Stimulated activated CD8-positive, alpha-beta memory T cell treated with anti-CD3 and anti-CD28 coated beads, Interleukin-4, amount 100 ng/mL, for 1 hour (primary cell): ENCODE measurements at places on chromosomes 7 and 10.

DNA sequence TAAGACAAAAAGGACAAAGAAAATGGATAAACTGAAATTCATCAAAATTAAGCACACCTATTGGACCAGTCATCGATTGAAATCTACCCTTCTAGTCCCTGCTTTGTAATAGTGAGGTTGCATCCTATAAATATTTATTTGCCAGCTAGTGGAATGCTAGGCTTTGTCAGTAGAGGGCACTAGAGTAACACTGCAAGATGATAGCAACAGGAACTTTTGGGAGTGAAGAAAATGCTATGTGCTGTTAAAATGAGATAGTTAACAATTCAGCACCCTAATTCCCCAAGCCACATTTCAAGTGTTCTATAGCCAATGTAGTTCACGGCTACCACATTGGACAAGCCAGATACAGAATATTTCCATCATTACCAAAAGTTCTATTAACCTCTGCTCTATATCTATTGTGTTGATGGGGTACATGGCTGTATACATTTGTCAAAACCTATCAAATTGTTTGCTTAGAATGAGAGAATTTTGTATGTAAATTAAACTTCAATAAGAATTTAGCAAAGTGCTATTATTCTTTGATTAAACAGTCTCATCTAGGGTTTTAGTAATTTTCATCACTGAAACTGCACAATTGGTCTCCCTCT, 69.8 kb downstream of the LSMEM1 start:
- no peak for DNase-seq

GRCh38 chr7:104341546-104341945, 13.1 kb downstream of the LHFPL3 start:
- DNase-seq, result no peak

- DNase-seq, result no peak
These were observed 131.2 kb downstream of the PRKAG2 start for GRCh38 chr7:151745706-151746105.

DNA sequence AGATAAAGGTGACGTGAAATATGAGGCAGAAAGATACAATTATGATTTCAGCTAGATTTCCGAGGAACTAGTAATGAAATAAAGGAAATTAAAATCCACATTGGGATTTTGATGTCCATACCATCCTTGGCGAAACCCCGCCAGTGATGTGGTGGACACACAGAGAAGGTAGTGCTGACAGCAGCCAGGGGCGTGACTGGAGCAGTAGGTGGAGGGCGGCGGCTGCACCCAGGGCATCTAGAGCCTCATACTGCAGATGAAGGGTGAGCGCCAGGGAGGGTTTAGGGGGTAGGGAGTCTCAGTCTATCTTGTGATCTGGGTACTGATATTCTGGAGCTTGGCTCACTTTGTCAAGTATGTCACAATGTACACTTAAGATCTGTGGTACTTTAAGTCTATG, 855.5 kb upstream of the POM121L12 start:
- no peak for DNase-seq

- DNase-seq, result no peak
These were observed 35.3 kb downstream of the VSTM4 start for GRCh38 chr10:49080071-49080470.

- DNase-seq, result no peak
These were observed 18.4 kb downstream of the TRIM24 start for GRCh38 chr7:138478499-138478908.

DNA sequence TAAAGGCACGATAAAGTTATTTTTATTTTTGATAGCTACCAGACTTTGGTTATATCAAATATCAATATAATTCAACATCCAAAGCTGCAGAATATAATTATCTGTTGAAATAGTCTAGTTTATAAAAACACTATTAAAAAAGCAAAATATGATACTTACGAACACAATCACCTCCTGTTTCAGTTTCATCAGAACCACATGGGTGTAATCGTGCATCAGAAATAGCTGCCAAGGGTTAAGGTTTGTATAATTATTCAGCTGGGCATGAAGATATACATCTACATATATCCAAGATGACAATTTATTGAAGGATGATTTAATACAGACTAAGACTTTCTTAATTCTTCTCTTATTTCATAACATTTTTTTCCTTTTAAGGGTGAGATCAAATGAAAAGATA, 20.3 kb downstream of the VWDE start:
- no peak for DNase-seq

GRCh38 chr7:70156057-70156456, 557.8 kb downstream of the AUTS2 start:
- no peak for DNase-seq

GRCh38 chr10:127424594-127425264, 124.4 kb upstream of the NPS start:
- DNase-seq, result no peak

GRCh38 chr7:133139350-133139749, 57.5 kb upstream of the CHCHD3 start:
- DNase-seq, result no peak

DNA sequence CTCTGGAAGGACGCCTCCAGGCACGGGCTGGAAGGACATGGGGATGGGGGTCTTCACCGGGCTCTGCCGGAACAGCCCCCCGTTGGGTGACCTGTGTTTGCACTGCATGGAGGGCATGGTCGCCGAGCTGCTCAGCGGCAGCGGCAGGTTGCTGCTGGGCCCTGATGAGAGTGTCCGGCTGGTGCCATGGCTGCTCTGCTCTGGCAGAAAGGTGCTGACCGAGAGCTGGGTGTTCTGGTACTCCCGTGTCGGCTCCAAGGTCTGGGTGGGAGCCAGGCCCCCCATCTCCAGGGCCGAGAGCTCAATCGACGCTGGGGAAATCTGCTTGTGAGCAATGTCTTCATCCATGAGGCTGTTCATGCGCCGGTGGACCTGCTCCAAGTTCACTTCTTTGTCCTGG, 764.3 kb downstream of the GRID1 start:
- no peak for DNase-seq

DNA sequence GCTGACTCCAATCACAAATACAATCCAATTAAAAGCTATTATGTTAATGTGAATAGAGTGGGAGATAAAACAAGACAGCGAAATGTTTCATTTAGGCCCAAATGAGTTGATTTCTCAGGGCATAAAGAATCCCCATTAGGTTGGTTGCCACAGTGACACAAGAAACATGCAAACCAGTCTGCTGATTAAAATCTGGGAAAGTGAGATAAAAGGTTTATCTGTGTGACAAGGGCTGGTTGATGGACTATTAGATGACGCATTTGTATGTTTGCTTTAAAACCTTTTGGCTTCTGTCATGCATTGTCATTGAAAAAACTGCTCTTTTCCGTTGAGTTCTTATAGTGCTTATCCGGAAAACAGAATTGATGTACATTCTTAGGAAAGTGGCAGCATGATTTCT, 658.2 kb downstream of the GATA3 start:
- no peak for DNase-seq

- DNase-seq, result no peak
These were observed 3.4 kb upstream of the ATXN7L1 start for GRCh38 chr7:105879782-105880181.

GRCh38 chr7:30428246-30429155, 50.1 kb downstream of the NOD1 start:
- DNase-seq, result no peak

GRCh38 chr7:387132-388022, 97.4 kb downstream of the FOXL3 start:
- no peak for DNase-seq

DNA sequence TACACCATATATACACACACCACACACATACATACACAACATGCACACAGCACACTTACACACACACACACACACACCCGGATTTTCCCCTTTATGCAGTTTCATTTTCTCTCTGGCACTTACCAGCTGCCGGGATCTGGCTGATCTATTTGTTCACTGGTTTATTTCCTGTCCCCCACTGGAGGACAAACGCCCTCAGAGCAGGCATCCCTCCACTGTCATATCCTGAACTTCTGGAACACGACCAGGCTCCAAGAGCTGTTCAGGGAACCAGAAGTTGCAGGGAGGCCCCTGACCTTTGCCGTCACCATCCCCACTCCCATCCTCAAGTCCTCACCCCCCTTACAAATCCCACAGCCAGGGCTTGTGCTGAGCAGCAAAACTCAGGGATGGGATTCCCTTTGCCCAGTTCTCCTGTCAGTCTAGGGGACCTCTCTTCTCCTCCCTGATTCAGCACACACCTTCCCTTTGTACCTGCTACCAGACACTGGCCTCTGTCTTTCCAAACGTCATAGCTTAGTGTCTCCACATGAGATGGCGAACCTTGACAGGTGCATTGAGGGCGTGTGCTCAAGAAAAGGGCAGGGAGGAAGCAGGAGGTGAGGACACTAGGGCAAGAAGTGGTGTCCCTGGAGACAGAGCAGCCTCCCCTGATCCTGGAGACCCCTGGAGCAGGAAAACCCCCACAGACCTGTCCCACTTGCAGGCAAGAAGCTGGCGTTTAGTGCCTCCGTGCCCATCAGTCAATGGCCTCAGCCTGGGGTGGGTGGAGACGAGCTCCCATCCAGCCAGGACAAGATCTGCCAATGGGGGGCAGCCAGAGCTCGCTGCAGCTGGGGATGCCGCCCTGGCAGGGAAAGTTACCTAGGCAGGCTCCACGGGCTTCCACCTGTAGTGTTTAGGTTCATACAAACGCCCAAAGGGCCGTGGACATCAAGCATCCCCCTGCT, 12.7 kb upstream of the DOCK1 start:
- no peak for DNase-seq

- DNase-seq, result no peak
These were observed 98.3 kb upstream of the DDC start for GRCh38 chr7:50663396-50664102.

GRCh38 chr7:158188676-158189075, 398.9 kb downstream of the PTPRN2 start:
- no peak for DNase-seq

- DNase-seq, result no peak
These were observed 3.1 kb downstream of the HNRNPA2B1 start for GRCh38 chr7:26197153-26198115.

DNA sequence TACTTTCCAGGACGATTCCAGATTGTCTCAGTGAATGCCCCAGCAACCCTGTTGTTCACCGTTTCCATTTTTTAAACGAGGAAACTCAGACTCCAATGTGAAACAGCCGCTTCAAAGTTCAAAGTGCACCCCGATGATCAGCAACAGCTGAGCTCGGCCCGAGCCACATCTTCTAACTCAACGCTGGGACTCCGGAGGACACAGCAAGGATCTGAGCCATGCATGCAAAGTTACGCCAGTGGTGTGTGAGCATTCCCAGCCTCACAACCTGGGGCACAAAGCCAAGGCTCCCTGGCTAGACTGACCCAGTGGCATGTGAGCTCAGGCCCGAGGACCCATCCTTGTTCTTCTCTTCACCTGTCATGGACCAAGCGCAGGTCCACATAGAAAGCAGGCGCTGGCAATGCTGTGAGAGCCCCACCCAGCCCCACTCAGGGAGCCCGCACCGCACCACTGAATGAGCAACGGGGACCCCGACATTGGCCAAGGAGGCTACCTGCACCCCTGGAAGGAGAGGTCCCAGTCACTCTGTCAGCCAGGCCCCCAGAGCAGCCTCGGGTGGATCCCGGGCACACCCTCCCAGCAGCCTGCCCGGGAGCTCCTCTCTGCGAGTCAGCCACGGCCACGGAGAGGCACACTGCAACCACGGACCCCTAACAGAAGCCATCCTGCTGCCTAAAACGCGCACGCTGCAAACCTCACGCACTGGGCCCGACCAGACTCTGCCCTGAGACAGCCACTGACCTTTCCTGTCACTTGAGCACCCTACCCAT, 82.9 kb downstream of the MAD1L1 start:
- no peak for DNase-seq

DNA sequence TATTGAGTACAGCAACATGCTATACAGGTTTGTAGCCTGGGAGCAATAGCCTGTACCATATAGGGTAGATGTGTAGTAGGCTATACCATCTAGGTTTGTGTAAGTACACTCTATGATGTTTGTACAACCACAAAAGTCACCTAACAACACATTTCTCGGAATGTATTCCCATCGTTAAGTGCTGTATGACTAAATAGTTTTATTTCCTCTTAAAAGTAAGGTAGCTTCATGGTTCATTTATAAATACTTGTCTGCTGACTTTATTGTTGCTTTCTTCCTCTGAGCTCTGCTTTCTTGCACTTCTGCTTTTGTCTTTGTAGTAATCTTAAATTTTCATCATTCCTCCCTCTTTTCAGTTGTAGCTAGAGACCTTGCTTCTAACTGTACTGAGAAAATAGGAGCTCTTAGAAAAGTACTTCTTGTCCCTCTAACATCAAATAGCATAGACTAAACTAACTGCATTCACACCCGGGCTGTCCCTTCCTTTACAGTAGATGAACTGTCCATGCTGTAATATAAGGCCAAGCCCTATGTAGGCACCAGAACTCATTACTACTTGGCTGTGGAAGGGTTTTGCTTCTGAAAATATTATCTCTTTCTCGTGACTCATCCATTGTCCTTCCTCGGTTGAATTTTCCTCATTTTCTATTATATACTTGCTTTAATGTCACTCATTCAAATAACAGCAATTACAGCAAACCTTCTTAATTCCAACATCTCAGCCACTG, 55.4 kb upstream of the FAM3C start:
- no peak for DNase-seq

GRCh38 chr7:209906-210305, 17.5 kb downstream of the FAM20C start:
- DNase-seq, result no peak

DNA sequence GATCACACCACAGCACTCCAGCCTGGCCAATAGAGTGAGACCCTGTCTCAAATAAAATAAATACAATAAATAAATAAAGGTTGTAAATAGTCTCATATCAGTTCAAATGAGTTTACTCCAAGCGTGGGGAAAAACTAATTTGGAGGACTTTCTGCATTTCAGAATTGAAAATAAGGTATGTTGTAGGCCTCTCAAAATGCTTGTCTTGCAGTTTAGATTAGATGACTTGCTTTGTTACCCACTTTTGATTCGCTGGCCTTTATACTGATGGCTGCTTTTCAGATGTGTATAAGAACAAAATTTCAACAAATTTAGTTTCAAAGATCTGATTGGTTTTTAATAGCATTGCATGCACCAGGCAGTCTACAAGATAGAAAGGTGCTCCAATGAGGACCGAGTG, 2.2 kb upstream of the C10orf143 start:
- DNase-seq, result no peak

GRCh38 chr7:30459591-30460245, 18.9 kb downstream of the NOD1 start:
- no peak for DNase-seq

DNA sequence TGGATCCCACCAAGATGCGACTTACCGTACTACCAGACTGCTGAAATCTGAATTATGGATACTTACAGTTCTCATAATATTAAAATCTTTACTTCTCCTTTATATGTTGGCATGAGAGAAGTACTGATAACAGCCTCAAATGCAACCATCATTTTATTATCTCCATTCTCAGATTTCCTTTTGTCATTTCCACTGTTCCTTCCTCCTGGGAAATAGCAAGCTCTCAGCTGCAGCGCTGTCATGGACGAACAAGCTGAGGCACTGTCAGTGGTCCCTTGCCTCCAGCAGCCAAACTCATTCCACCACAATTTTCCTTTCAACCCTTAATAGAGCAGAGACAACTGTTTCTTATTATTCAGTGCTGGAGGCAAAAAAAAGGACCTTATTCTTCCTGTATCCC, 478.4 kb downstream of the ARL4A start:
- no peak for DNase-seq
